ENCODE measurements at places on chromosomes 7 and 10. TPM values are rescaled to one million over a fixed set of nuclear protein-coding genes. Genes with fewer than 3 reads are reported as not detected.

DNA sequence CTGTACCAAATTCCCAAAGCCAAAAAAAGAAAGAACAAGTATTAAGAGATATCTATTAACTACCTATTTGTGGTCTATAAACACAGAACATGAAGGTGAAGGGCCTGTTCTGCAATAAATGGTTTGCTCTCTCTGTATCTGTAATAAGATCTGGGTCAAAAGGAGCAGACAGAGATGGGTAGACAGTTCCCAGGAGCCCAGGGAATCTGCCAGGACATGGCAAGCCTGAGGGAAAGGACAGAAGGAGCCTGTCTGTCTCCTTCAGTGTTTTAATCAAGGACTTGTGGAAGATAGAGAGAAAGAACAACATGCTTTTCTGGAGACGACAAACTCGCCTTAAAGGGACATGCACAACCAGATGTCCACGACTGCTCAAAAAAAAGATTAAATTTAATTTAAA lies 165.7 kb downstream of the ELMO1 start:
- no peak for DNase-seq

GRCh38 chr7:151859111-151859947 lies 17.6 kb downstream of the PRKAG2 start:
- no peak for DNase-seq

The COL28A1 gene
- 10.5 TPM for total RNA-seq

The FRAT1 gene
- total RNA-seq: 4.6 TPM

The ADRB1 gene
- 0.76 TPM for total RNA-seq

GRCh38 chr10:127997271-127997670 lies 90.4 kb downstream of the PTPRE start:
- DNase-seq: no peak

GRCh38 chr7:80087051-80087770 lies 47.4 kb upstream of the GNAI1 start:
- DNase-seq: no peak
